Activated naive CD8-positive, alpha-beta T cell treated with anti-CD3 and anti-CD28 coated beads, Interleukin-2, amount 50 U/mL, for 24 hours (primary cell): ENCODE measurements at places on chromosomes 13 and 19.
A peak's percentile ranks its signal among the peaks of the same experiment; 100 is the strongest.

DNA sequence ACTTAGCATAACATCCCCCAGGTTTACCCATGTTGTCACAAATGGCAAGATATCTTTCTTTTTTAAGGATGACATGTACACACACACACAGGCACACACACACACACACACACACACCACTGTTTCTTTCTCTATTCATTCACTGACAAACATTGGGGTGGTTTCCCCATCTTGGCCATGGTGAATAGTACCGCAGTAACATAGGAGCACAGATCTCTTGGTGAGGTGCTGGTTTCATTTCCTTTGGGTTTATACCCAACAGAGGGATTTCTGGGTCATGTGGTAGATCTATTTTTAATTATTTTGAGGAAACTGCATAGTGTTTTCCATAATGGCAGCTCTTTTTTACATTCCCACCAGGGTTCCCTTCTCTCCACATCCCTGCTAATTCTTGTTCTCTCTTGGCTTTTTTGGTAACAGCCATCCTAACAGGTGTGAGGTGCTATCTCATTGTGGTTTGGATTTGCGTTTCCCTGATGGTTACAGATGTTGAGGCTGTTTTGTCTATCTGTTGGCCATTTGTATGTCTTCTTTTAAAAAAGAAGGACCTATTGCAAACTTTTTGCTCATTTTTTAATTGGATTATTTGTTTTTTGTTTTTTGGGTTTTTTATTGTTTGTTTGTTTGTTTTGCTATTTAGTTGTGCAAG is 251.7 kb upstream of the IRS2 start:
- DNase-seq = no peak

- DNase-seq = no peak
Observed at GRCh38 chr19:32457571-32458158, 52.1 kb downstream of the DPY19L3 start.

GRCh38 chr19:54967611-54968010 is 1.4 kb downstream of the NLRP2 start:
- no peak for DNase-seq

GRCh38 chr19:47673426-47673825 is 39.8 kb upstream of the EHD2 start:
- no peak for DNase-seq

GRCh38 chr13:57418067-57418677 is 213.4 kb upstream of the PCDH17 start:
- no peak for DNase-seq

GRCh38 chr13:44277459-44277858 is 96.2 kb upstream of the SERP2 start:
- no peak for DNase-seq

DNA sequence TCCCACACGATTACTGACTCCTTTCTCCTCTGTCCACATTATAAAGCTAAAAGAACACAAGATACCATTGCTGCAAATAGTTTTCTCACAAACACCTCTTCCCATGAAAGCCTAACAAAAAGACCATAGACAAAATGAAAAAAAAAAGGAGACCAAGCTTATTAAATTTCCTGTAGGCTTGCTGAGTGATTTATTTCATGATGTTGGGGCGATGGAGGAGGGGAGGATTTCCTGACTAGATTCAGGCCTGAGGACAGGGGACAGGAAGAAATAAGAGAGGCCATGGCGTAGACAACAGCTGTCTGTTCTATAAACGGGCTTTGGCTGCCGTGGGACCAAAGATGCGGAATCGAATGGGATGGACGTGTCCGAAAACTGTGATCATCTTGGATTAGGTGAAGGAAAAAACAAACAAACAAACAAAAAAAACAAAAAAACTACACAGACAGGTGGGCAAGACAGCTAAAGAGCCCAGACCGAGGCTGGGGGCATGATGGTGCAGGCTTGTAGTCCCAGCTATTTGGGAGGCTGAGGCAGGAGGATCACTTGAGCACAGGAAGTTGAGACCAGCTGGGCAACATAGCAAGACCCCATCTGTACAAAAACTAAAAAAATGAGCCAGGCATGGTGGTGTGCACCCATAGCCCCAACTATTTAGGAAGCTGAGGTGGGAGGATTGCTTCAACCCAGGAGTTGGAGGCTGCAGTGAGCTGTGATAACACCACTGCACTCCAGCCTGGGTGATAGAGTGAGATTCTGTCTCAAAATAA is 5.3 kb downstream of the TMPRSS9 start:
- no peak for DNase-seq

GRCh38 chr13:66216728-66217127 is 1013.4 kb downstream of the PCDH9 start:
- no peak for DNase-seq

DNA sequence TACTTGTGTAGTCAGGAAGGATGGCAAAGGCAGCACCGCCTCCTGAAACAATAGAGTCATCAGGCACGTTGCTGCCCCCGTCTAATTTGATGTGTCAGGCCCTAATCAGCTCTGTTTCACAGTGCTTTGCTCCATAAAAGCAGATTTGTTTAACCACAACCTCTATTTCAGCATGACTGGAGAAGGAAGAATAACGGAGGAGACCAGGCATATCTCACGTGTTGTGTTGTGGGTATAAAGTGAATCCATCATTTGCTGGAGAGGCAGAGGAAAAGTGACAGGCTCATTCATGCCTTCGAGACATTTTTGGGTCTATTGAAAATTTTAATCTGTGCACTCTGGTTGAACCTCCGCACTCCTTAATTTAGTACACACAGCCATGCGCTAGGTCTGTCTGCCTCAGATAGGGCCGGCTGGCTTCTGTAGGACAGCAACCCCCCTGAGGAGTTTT is 940.4 kb upstream of the SLC10A2 start:
- no peak for DNase-seq

DNA sequence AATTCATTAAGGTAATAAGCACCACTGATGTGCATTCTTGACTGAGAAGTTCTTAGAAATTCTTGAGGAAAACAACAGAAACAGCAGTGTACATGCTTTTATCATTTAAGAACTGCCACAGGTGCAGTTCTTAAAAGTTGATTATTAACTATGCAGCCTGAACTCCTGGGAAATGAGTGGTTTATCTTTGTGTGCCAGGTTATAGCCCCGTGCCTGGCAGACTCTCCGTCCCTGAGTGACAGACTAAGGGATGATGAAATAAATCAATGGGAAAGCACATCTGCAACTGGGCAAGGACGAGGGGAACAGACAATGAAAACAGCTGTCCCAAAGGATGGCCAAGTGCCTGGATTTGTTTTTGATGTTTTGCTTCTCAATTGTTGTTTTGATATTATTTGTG is 84.4 kb upstream of the SPATA13 start:
- no peak for DNase-seq

GRCh38 chr13:45705918-45706317 is 3.8 kb downstream of the CBY2 start:
- no peak for DNase-seq

DNA sequence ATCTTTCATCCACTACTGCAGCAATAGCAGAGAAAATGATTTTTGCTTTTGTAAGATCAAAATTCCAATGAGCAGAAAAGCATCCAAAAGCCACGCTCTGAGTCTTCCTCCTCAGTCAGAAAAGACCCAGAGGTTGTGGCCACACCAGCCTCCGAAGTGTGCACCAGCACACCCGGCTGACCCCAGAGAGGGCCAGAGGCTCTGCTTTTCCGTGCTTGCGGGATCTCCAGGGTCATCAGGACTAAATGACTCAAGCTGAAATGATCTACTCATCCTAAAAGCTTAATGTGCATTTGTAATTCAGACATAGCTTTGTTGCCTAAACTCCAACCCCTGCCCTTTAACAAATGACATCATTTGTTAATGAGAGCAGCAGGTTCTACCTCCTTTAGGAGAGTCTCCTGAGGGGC is 16.5 kb downstream of the RXFP2 start:
- DNase-seq = no peak

DNA sequence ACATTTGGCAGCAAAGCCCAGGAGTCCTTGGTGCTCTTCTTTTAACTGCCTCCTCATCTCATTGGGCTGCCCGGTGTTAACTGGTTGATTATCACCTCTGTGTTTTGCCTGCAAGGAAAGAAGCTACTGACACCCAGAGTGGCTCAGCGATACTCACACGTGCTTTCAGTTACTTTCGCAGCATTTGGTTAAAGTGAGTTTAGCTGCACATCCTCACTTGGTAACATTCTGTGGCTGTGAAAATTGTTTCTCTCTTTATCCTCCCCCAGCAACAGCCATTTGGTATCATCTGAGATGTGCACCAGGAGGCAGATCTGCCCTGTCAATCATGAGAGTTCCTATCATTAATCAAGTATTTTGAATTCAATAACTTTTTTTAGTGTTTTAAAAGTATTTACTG is 44.6 kb upstream of the GPR183 start:
- no peak for DNase-seq

- DNase-seq = no peak
Observed at GRCh38 chr13:34931572-34931971, 10.5 kb upstream of the NBEA start.

DNA sequence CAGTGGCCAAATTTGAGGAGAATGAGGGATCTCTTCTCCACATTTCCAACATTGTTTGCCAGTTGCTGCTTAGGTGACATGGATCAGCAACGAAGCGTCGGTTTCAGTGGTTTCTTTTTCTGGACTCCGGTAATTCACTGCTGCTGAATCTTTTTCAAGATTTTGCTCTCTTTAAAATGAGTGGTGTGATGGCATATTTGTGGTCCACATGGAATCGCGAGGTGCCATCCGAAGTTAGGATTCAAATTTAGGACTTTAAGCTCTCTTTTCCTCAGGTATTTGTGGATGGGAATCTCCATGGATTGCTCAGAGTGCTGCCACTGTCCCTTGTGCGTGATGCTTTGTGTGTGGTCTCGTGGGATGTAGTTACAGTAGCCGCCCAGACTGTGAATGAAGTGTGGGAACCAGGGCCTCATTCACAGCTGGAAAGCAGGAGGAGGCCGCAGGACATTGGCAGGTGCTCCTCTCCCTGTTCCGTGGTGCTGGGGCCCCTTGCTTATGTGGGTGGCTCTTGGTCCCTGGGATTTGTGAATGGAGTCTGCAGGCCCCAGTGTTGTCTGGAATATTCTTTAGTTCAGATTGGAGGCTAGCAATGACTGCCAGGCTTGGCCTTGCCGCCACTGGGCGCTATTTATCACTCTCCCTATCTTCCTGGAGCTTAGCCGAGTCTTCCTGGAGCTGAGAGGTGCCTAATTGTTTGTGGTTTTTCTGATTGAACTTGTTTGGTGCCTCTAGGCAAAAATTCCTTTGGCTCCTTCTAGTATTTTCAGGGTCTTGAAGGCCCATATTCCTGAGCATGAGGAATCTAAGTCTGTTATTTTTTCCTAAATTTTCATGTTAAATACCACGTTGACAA is 1.5 kb downstream of the ILF3 start:
- DNase-seq = peak; percentile 14
